ENCODE measurements at places on chromosomes 7 and 10. TPM values are rescaled to one million over a fixed set of nuclear protein-coding genes. Genes with fewer than 3 reads are reported as not detected.

DNA sequence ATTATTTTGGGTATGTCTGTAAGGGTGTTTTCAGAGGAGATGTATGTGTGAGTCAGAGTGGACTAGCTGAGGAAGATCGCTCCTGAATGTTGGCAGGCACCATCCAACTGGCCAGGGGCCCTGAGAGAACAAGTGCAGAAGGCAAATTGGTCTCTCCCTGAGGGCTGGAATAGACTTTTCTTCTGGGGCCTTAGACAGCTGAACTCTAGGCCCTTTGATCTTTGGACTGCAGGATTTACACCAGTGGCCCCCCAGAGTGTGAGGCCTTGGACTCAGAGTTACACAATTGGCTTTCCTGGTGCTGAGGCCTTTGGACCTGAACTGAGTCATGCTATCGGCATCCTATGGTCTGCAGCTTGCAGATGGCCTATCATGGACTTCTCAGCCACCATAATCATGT, 217.2 kb downstream of the REEP3 start:
- H3K27ac ChIP-seq = no peak overlapping the region
- no peak for DNase-seq
- no peak overlapping the region for H3K4me3 ChIP-seq

GRCh38 chr7:149458235-149458634, 2.6 kb downstream of the ZNF777 start:
- H3K27me3 ChIP-seq = no peaks in the 10 kb centered on the region
- H3K27ac ChIP-seq = peak overlapping the region; percentile 64
- peak overlapping the region; percentile 70 for H3K4me3 ChIP-seq
- H3K4me1 ChIP-seq = peaks cover 20% of the 10 kb centered on the region

GRCh38 chr10:125102821-125103220, 57.5 kb downstream of the CTBP2 start:
- H3K36me3 ChIP-seq = no peaks in the 10 kb centered on the region
- no peak for DNase-seq
- H3K27ac ChIP-seq = no peak overlapping the region
- H3K27me3 ChIP-seq = no peaks in the 10 kb centered on the region
- no peaks in the 10 kb centered on the region for H3K4me1 ChIP-seq

DNA sequence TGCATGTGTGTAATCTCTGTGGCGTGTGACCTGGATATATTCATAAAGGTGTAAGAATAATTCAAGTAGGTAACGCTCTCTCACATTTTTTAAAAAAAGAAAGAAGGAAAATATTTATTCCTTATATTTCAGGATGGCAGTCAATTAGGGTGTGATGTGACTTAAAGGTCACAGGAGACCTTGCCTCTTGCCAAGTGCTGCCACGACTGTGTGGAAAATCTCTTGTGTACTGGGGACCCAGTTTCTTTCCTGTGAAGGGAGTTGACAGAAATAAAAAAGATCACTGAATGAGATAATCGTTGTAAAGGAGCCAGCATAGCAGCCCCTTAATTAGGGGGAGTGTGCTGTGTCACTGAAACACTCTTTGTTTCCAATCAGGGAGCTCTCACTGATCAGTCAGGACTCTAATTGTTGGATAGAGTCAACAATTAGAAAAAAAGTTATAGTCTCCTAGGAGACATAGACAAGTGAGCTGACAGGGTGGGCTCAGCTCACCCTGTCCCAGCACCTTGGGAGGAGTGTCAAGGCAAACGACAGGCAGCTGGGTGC, 31.1 kb downstream of the PTPRE start:
- H3K4me3 ChIP-seq = no peak overlapping the region
- H3K27me3 ChIP-seq = peaks cover 39% of the 10 kb centered on the region
- DNase-seq = no peak
- no peaks in the 10 kb centered on the region for H3K36me3 ChIP-seq
- peaks cover 6% of the 10 kb centered on the region for H3K4me1 ChIP-seq

- H3K4me1 ChIP-seq = peaks cover 14% of the 10 kb centered on the region
- no peak overlapping the region for H3K27ac ChIP-seq
- H3K4me3 ChIP-seq = no peak overlapping the region
- DNase-seq = no peak
- H3K36me3 ChIP-seq = no peaks in the 10 kb centered on the region
- H3K27me3 ChIP-seq = no peaks in the 10 kb centered on the region
Measured at GRCh38 chr10:129099992-129100391, 367.0 kb upstream of the MGMT start.

DNA sequence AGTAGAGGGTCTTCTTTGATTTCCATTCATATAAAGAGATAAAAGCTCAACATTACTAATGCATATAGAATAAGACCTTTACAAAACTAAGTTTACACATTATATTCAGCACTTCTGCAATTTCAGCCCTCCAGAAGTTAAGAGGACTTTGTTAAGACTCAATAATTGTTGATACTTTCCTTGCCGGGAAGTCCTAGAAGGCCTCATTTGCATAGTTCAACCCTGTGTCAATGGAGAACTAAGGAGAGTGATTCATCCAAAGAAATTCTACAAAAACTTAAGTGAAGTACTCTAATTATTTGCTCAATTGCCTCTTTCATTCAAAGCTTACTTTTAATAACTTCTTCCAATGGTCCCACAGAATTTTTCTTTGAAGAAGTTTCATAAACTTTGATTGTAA, 1060.3 kb upstream of the CELF2 start:
- H3K4me3 ChIP-seq = no peak overlapping the region
- no peaks in the 10 kb centered on the region for H3K27me3 ChIP-seq
- no peaks in the 10 kb centered on the region for H3K4me1 ChIP-seq

DNA sequence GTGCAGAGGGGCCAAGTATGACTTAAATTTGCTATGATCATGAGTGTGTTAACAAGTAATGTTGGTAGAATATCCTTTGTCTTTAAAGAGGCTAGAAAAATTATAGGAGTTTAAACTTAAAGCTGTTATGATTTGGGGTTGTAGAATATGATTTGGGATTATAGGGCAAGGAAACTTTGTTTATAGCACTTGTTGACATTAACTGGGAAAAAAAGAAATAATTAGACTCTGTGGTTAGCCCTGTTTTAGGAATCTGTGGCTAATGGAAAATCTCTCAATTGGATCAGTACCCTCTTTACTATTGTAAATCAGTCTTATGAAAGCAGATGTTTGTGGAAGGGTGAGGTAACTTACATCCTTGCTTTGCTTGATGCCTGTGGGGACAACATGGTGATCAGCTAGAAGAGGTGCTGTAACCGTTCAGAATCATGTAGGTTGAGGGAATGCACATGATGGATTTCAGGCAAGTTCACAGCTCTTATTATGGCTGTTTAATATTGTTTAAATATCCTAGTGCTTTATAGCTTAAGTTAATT, 11.1 kb downstream of the ING3 start:
- no peaks in the 10 kb centered on the region for H3K27me3 ChIP-seq
- peaks cover 23% of the 10 kb centered on the region for H3K4me1 ChIP-seq
- H3K36me3 ChIP-seq = peaks cover 20% of the 10 kb centered on the region
- H3K4me3 ChIP-seq = no peak overlapping the region

DNA sequence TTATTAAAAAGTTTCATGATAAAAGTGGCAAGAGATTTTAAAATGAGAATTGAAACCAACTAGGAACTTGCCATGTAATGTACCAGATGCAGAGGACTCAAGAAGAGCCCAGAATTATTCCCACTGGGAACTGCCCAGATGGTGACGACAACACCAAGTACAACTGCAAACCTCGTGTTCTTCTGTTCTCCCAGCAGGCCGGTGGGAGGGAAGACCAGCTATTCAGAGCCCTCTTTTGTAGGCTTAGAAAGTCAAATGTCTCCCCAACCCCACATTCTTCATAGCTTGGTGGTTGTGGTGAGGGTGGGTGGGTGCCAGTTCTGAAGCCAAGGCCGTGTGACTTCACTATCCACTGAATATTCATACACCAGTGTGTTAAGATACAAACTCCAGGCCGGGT, 54.3 kb upstream of the ITGB1 start:
- no peak for DNase-seq
- H3K4me3 ChIP-seq = no peak overlapping the region
- H3K36me3 ChIP-seq = no peaks in the 10 kb centered on the region
- H3K4me1 ChIP-seq = peaks cover 25% of the 10 kb centered on the region

- H3K27ac ChIP-seq = no peak overlapping the region
- DNase-seq = no peak
- H3K36me3 ChIP-seq = no peaks in the 10 kb centered on the region
- no peak overlapping the region for H3K4me3 ChIP-seq
Measured at GRCh38 chr10:68303849-68304412, 27.9 kb upstream of the HNRNPH3 start.

- DNase-seq = no peak
- H3K4me1 ChIP-seq = no peaks in the 10 kb centered on the region
- H3K27me3 ChIP-seq = peaks cover 30% of the 10 kb centered on the region
Measured at GRCh38 chr10:44382131-44382858, 2.6 kb downstream of the CXCL12 start.

- H3K4me1 ChIP-seq = peaks cover 60% of the 10 kb centered on the region
- H3K27ac ChIP-seq = peak overlapping the region; percentile 78
- H3K4me3 ChIP-seq = peak overlapping the region; percentile 73
- no peak for DNase-seq
Measured at GRCh38 chr10:128064970-128065580, 61.1 kb downstream of the MKI67 start.

GRCh38 chr7:5584096-5584495, 160.5 kb upstream of the TNRC18 start:
- H3K4me3 ChIP-seq = no peak overlapping the region
- peaks cover 23% of the 10 kb centered on the region for H3K4me1 ChIP-seq
- peaks cover 6% of the 10 kb centered on the region for H3K27me3 ChIP-seq
- H3K27ac ChIP-seq = no peak overlapping the region
- no peak for DNase-seq

- peaks cover 19% of the 10 kb centered on the region for H3K27me3 ChIP-seq
- no peaks in the 10 kb centered on the region for H3K4me1 ChIP-seq
- no peak overlapping the region for H3K27ac ChIP-seq
- peak; percentile 17 for DNase-seq
Measured at GRCh38 chr10:127907411-127908105, 655 bp downstream of the PTPRE start.

DNA sequence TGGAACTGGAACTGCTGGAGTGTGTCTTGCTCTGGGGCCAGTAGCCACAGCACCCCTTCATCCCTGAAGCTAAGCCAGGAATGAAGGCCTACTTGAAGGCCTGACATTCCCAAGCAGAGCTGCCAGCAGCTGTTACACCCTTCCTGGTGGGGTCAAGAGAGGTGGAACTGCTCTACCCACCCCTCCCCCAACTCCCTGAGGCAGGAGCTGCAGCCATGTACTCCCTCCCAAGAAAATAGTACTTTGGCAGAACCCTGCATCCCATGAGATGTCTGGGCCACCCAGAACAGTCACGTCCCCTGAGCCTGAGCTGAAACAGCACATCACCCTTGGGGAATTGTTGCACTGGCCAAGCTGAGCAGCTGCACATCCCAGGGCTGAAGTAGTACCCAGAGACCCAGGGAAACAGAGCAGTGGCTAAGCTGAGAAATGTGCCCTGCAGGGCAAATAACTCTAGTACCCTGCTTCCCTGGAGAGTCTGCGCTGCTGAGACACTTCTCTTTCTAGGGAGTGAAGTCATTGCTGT, 63.4 kb upstream of the PLA2G12B start:
- peaks cover 7% of the 10 kb centered on the region for H3K36me3 ChIP-seq
- H3K27ac ChIP-seq = no peak overlapping the region
- no peaks in the 10 kb centered on the region for H3K27me3 ChIP-seq
- DNase-seq = no peak
- peaks cover 24% of the 10 kb centered on the region for H3K4me1 ChIP-seq

- peaks cover 41% of the 10 kb centered on the region for H3K4me1 ChIP-seq
- peaks cover 71% of the 10 kb centered on the region for H3K27me3 ChIP-seq
- H3K36me3 ChIP-seq = no peaks in the 10 kb centered on the region
- peak overlapping the region; percentile 94 for H3K4me3 ChIP-seq
- H3K27ac ChIP-seq = no peak overlapping the region
Measured at GRCh38 chr7:5428478-5429252, 5.0 kb upstream of the TNRC18 start.

DNA sequence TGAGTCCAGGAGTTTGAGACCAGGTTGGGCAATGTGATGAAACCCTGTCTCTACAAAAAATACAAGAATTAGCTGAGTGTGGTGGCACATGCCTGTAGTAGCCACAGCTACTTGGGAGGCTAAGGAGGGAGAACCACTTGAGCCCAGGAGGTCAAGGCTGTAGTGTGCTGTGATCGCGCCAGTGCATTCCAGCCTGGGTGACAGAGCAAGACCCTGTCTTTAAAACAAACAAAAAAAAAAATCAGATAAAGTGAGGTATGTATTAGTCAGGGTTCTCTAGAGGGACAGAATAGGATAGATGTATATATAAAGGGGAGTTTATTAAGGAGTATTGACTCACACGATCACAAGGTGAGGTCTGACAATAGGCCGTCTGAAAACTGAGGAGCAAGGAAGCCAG, 101.5 kb upstream of the GPR26 start:
- no peaks in the 10 kb centered on the region for H3K36me3 ChIP-seq
- H3K4me3 ChIP-seq = no peak overlapping the region
- H3K4me1 ChIP-seq = peaks cover under 1% of the 10 kb centered on the region
- H3K27me3 ChIP-seq = peaks cover 25% of the 10 kb centered on the region
- DNase-seq = no peak
- no peak overlapping the region for H3K27ac ChIP-seq

DNA sequence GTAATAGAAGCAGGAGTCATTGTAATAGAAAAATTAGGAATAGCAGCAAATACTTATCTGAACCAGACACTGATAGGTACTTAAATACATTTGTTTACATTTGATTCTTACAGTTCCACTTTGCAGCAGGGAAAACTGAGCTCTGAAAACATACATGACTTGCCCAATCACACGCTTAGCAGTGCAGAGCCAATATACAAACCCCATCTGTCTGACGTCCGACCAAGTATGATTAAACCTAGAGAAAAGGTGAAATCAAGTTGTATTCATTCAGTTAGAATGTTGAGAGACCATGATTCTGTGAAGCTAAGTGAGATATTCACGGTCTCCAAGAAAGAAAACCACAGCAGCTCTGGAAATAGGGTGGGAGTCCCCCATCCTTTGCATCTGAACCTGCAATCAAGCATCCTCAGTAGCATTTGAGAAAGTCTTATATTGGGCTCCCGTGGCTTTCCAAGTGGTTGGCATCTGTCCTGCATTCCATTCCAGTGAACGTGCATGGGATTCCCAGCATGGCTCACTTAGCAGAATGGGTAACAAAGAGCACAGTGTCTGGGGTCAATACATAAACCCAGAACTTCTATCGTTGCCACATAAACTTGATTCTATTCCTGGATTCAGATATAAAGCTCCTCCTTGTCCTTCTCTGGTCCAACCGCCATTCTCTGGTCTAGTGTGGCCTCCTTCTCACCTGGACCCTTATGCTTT, 148.7 kb upstream of the RSU1 start:
- peaks cover 23% of the 10 kb centered on the region for H3K4me1 ChIP-seq
- H3K4me3 ChIP-seq = no peak overlapping the region
- no peaks in the 10 kb centered on the region for H3K27me3 ChIP-seq
- H3K36me3 ChIP-seq = no peaks in the 10 kb centered on the region

- no peak overlapping the region for H3K27ac ChIP-seq
- no peaks in the 10 kb centered on the region for H3K36me3 ChIP-seq
- no peak for DNase-seq
- no peaks in the 10 kb centered on the region for H3K4me1 ChIP-seq
- no peaks in the 10 kb centered on the region for H3K27me3 ChIP-seq
Measured at GRCh38 chr7:15504351-15504750, 57.5 kb downstream of the AGMO start.

Gene NODAL
- not detected for total RNA-seq

Gene IRF5
- total RNA-seq = 30.3 TPM

Gene WIPF3
- not detected for total RNA-seq

Gene GARIN1A
- total RNA-seq = 2.6 TPM

Gene FAM13C
- not detected for total RNA-seq

Gene TMEM139
- 1.5 TPM for total RNA-seq

Gene ACHE
- 0.16 TPM for total RNA-seq

Gene TMEM176B
- total RNA-seq = not detected

Gene SFRP5
- total RNA-seq = not detected

Data from activated T-cell treated with anti-CD3 and anti-CD28 coated beads, Interleukin-2, amount 50 U/mL, for 72 hours (primary cell).